ENCODE measurements at places on chromosomes 1 and 21.

DNA sequence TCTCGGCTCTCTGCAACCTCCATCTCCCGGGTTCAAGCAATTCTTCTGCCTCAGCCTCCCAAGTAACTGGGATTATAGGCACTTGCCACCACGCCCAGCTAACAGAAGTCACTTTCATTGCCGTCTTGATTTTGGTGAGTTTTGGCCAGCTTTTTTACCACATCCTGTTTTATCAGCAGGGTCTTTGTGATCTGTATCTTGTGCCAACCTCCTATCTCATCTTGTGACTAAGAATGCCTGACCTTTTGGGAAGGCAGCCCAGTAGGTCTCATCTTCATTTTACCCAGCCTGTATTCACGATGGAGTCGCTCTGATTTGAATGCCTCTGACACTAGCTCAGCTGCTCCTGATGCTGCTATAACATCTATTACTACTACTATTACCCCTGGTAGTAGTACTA is 46.8 kb upstream of the BARHL2 start:
- DNase-seq: no peak

- no peak for DNase-seq
These were observed 739.1 kb downstream of the MATN1 start for GRCh38 chr1:29984166-29984861.

- no peak for DNase-seq
These were observed 477.1 kb upstream of the VAMP3 start for GRCh38 chr1:7293702-7294629.

- DNase-seq: no peak
These were observed 3.4 kb downstream of the CAPN9 start for GRCh38 chr1:230750576-230750975.

- DNase-seq: no peak
These were observed 103.1 kb downstream of the RPS6KC1 start for GRCh38 chr1:213154056-213154685.

DNA sequence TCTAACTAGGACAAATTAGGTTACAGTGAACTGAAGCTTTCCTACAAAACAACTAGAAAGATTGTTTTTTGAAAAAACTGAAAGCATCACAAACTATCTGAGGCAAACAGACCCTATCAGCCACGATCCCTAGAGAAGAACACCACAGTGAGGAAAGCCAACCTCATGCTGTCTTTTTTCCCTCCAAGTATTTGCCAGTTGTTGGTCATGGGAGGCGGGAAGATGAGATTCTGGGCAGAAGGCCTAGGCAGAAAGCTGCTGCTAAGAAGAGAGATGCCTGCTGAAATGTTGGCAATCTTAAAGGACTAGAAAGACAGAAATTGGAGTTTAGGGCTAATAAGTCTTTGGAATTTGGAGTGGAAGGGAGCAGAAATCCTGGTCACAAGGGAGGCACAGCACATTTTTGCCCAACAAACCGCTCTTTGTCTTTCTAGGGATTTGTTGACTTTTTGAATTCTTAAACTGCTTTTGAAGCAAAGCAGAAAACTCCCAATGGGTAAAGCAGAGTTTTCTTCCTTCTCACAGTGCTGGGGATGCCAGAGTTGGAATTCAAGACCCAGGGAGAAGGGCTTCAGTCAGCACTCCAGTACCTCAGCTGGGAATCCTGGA is 83.9 kb downstream of the MT1HL1 start:
- no peak for DNase-seq

DNA sequence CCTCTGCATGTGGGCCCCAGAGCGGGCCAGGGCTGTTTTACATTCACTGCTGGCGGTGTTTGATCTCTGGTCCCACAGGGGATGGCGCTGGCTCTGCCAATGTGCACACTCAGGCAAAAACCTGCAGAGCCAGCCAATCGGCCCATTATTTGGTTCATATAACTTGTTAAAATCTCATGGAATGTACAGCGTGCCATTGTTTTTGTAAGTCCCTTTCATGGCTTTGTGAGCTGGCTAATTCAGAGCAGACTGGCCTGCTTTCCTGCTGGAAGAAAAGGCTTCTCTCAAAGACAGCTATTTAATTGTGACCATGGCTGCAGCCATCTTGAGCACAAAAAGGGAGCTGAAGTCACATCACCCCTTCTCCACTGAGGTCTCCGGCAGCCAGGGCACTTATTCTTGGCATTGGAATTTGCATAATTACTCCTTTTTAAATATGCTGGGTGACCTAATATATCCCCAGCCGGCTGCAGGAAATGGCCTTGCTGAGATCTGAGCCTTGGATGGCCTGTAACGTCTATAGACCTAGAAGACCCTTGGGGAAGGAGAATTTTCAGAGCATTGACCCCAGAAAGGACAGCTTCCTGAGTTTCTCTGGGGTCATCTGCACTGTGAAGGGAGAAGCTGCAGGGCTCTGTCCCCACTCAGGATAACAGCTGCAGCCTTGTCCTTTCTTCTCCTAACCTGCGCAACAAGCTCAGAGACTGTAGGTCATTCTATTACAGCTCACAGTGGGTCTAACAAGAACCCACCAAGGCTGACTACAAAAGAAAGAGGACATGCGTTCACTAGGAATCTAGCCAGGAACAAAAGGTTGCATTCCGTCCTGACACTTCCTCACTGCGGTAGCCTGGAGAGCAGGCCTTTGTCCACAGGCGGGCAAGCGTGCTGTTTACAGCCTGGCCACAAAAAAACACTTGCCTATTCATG is 45.8 kb downstream of the BCAR3 start:
- DNase-seq: no peak

DNA sequence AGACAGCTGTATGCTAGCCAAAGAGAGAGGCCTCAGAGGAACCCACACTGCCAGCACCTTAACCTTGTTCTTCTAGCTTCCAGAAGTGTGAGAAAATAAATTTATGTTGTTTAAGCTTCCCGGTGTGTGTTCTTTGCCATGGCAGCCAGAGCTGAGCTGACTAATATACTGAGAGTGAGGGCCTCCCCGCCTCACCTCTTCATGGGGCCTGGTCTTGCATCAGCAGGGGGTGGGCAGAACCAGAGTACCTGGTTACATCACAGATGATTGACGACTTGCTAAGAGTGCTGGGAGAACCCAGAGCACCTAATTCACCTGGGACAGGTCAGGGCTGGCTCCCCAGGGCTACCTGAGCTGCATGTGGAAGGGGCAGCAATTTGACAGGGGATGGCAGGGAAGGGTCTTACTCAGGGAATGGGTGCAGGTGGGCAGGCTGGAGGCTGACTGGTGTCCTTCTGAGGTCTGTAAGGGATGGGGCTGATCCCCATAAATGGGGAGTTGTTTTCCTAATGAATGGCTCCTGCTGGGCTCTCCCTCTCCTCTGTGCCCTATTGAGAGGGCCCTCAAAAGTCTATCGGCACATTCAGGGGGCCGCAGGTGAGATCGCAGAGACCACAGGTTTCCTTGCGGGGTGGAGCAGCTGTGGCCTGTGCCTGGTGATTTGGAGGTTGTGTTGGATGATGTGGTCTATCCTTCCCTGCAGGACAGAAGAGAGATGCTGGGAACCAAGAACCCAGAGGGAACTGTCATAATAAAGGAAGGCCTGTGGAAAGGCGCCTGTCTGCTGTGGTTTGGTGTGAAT is 60.6 kb upstream of the ETV3 start:
- no peak for DNase-seq

- DNase-seq: no peak
These were observed 178.1 kb downstream of the NTNG1 start for GRCh38 chr1:107318932-107319331.

DNA sequence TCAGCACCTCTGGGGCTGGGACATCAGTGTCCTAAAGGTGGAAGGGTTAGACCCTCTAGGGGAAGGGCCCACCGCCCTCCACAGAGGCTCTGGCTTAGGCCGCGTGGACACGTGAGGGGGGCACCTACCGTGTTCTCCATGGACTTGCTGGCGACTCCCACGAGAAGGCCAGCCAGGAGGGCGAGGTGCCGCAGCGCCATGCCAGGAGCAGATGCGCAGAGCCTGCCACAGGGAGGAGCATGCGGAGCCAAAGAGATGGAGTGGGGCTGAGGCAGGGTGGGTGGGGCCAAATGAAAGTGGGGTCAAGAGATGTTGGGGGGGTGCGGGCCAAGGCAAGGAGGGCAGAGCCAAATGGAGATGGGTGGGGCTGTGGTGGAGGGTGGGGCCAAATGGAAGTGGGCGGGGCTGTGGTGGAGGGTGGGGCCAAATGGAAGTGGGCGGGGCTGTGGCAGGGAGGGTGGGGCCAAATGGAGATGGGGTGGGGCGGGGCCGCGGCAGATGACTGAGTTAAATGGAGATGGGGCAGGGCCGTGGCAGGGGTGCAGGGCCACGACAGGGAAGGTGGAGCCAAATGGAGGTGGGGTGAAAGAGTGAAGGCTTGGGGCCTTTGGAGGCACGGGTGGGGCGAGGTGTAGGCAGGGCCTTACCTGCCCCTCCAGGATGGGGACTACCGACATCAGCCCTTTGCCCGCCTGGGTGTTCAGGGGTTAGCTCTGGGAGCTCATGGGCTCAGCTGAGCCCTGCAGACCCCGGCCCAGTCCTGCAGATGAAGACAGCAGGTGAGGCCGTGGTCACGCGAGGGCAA is 17.4 kb upstream of the RNF223 start:
- DNase-seq: no peak

DNA sequence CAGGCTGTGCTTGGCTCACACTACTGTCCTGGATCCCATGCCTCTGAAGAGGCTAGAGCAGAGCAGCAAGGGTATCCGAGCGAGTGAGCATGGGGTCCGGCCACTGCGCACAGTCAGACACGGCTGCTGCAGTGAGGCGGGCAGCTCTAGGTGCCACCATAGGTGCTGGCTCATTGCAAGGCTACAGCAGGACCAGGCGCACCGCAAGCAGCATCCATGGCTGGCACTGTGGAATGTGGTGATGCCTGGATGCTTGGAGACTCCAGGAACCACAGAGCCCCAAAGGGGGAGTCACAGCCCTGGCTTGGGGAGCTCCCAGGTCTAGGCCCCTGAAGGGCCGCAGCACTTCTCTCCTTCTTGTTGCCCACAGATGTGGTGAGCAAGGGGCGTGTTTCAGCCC is 47.2 kb downstream of the ATP6V1G3 start:
- DNase-seq: no peak

- no peak for DNase-seq
These were observed 6.2 kb upstream of the EXTL1 start for GRCh38 chr1:26015358-26015757.

DNA sequence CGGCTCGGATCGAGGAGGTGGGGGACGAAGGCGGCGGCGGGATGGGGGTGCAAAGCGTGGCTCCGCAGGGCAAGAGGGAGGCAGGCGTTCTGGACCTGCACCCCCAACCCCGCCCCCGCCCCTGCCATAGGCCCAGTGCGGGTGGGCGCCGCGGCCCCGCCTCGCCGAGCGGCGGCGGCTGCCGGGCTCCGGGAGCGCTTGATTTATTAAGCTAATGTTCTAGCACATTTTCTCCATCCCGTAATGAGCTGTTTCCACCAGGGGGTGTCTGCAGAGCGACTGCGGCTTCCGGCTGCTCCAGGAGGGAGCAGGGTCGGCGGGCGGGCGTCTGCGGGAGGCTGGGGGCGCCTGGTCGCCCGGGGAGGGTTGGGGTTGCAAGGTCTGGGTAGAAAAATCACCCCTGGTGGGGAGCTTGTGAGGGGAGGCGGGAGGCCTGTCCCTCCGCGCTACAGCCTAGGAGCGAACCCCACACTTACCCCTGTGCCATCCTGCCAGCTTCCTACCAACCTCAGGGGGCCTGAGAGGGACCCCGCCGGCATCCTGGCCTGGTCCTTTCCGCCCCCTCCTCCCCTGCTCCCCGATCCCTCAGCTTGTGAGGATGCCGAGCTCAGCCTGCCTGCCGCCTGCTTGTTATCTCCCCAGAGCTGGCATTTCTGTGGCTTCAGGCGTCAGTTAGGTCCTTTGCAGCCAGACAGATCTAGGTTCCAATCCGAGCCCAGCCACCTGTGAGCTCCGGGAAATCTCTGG is 48.5 kb upstream of the ACOT11 start:
- DNase-seq: no peak

DNA sequence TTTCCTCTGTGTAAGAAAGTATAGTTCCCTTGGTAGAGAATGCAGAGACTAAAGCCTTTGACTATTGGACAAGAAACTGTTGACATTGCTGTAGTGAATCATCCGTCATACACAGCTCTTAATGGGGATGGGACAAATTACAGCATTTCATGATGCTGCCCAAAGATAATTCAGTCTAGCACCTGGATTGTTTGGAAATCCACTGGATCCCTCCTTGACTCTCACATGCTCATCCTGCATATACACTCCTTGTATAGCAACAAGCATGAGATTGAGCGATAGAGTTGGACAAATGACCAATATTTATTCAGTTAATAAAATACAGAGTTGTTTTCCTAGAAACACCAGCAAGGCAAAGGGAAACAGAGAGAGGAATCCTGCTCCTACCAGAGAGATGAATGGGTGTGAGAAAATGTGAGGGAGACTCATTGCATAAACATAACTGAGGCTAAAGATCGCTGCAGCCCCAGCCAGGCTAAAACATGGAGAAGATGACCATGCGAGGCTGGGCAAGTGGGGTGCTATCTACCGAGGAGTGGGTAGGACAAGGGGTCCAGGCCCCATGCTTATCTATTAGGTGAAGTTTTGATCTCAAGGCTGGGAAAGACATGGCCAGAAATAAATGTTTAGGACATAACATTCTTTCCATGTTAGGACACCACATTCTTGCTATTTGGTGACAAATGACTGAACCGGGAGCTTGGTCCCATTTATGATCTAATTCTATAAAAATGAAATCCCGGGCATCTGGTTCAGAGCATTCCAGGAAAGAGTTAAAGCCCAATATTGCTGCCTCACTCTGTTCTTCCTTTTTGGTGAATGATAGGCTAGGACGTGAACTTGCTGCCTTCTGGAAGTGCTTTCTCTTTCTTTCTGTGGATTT is 153.2 kb downstream of the TGFB2 start:
- DNase-seq: no peak

- DNase-seq: no peak
These were observed 8.9 kb downstream of the CHI3L2 start for GRCh38 chr1:111236379-111236778.

- no peak for DNase-seq
These were observed 38.7 kb downstream of the BTBD8 start for GRCh38 chr1:92118826-92119225.

GRCh38 chr1:193368302-193368701 is 181.9 kb upstream of the B3GALT2 start:
- DNase-seq: no peak

DNA sequence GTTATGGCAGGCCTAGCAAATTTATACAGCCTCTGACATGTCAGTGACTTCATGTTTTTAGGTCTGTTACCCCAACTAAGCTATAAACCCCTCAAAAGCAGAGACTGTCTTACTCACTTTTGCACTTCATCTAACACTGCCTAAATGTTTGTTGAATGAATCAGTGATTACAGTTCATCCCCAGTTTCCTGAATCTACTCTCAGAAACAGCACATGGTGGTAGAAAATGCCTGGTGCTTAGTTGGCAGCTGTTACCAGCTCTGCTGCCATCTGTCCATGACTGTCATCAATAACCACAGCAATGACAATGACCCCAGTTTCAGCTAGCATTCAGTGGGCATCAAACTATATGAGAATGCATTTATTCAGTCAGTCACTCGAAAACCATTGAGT is 110.5 kb upstream of the SERBP1 start:
- DNase-seq: no peak
